GM12892 (cell line): ENCODE measurements at places on chromosomes 5 and 9.

DNA sequence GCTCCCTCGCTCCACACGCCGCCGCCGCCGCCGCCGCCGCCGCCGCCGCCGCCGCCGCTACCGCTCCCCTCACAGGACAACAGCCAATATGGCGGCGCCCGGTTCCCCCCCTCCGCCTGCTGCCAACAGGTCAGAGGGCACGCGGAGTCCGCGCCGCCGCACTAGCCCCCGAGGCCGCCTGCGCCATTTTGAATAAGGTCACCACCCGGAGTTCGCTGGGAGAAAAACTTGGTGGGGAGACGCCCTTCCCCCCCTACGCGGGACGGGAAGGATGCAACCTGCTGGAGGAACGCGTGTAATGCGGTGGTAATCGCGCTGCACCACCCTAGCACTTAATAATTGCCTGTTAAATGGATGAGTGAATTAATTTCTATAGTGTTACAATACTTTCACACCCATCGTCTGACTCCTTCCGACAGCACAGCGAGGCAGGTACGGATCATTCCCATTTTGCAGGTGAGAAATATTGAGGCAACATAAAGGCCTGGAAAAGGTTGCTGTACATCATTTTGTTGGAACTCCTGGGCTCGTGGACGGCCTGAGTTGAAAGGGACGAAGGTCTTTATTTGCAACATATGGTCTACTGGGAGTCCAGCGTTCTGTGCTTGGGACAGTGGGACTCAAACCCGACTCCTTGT is at the start of gene FAM193B:
FAM193B (minus strand) TSS at position 90 of the 638 bp plus-strand sequence. CDS start 105 bp downstream, outside the sequence.
- peak; percentile 96 for DNase-seq

GRCh38 chr5:73841641-73842040 is 215.6 kb downstream of the ARHGEF28 start:
- DNase-seq = no peak

DNA sequence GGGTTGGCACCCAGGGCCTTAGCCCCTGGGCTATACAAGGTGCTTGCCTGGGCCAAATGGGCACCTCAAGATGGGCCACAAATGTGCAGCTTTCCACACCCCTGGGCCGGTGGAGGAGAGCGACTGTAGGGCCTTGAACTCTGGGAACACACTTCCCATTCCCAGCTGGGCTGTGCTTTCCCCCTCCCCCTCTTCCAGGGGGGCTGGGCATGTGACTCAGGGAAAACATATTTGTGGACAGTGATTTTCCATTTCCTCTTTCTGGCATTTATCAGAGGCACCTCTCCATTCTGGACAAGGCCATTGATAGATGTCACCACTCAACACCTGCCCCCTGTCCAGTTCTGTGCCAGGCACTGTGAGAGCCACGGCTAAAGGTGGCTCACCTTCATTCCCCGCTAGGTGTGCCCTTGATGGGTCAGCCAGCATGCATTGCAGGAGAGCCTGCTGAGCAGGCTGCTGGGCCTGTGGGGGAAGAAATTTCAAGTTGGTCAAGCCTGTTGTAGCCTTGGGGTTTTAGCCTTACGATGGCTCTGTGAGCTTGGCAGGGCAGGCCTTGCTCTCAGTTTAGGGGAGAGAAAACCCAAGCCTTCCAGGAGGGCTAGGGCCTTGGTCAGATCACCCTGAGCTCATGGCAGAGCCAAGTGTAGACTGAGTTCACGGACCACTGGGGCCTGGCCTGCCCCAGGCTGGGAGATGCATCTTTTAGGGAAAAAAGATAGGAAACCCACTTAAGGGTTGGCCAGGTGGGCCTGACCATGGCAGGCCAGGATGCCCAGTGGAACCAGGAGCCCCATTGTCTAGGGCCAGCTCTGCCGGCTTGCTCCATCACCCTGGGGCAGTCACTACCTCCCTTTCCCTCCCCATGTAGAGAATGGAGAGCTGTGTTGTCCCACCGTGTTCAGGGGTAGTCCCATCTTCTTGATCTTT is 113.9 kb downstream of the DAB2IP start:
- DNase-seq = no peak

DNA sequence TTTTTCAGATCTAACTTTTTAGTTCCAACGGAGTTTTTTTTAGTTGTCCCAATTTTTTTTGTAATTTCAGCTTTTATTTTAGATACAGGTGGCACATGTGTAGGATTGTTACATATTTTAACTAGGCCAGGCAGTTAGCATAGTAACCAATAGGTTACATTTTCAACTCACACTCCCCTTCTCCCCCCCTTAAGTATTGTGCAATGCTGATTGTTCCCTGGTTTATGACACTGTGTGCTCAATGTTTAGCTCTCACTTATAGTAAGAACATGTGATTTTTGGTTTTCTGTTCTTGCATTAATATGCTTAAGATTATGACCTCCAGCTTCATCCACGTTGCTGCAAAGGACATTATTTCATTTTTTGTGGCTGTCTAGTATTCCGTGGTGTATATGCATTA is 503.2 kb downstream of the CDH9 start:
- DNase-seq = no peak

GRCh38 chr9:4927701-4928100 is 57.4 kb upstream of the JAK2 start:
- DNase-seq = no peak

DNA sequence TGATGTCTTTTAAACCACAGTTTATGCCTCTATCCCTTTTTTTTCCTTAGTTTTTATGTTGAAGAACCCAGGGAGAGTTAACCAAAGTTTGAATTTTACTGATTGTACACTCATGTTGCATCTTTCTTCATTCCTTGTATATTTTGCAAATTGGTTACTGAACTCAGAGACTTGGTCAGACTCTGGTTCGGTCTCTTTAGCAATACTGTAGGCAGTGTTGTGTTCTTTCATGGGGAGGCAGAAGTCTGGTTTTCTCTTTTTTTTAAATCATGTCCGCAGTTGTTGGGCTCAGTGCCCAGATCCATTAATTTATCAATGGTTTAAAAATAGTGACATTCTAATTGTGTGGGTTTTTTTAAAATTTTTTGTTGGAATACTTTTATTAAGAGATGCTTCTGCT is 23.4 kb downstream of the UBE2R2 start:
- no peak for DNase-seq

DNA sequence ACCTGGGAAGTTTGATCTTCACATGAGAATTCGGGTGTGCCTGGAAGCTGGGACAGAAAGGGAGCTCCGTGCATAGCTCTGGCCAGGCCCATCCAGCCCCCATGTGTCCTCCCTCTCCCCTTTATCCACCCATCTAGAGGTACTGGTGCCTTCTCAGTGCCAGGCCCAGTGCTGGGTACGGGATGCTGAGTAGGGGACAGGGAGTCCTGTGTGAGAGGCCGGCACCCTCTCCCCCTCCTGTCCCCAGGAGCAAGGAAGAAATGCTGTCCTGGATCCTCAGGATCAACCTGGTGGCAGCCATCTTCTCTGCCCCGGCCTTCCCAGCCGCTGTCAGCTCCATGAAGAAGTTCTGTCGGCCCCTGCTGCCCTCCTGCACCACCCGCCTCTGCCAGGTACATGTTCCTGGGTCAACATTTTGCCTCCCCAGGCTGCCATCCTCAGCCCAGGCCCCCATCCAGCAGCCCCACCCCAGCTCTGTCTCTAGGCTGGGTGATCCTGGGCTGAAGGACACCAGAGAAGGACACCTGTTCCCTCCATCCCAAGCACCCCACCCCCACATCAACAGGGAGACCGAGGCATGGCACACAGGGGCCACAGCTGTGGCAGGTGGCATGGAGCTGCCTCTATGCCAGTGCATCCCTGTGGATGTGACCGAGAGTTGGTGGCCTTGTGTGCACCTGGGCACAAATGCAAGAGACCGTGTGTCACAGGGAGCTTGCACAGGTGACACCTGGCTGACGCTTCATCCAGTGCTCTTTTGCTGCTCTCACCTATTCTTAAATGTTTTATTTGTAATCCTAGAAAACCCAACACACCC is 43.0 kb downstream of the PSD2 start:
- DNase-seq = no peak

DNA sequence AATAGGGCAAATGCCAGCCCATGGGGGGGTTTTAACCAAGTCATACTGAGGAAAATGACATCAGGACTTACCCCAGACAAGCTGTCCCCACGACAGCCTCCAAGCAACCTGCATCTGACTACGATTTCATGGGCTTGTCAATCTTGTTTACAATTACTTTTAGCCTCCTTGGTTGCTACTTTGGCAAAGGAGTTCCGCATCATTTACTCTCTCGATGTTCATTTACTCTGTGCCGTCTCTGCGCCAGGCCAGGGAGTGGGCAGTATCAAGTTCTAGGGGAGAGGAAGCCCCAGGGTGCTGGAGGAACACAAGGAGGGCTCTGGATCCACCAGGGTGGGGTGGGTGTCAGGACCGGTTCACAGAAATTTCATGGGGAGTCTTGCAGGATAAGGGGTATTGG is 23.9 kb downstream of the PTPN3 start:
- DNase-seq = no peak

DNA sequence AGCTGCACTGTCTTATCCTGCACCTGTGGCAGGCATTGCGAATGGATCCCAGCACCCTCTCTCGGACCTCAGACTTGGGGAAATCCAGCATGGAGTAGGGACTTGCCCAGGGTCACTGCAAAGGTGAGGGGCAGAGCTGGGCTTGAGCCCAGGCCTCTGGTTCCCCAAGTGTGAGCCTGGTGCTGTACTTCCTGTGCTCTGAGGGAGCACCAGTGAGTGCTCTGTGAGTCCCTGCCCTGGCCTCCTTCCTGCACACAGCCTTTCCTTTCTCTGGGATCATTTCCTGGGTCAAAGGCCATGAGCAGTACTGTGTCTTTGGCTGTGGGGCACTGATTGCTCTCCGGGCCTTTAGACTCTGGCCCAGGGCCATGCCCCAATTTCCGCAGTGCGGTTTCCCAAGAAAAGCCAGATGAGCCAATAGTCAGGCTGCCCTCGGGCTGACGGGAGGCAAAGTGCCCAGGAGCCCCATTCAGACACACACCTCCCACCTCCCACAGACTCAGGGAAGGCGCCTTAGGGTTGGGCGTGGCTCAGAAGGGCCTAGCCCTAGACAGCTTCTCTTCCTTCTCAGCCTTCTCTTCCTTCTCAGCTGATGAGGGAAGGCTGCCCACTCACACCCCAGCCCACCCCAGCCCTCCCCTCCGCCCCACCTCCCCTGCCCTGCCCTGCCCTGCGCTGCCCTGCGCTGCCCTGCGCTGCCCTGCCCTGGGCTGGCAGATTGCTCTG is 23.3 kb upstream of the TRIM14 start:
- no peak for DNase-seq

DNA sequence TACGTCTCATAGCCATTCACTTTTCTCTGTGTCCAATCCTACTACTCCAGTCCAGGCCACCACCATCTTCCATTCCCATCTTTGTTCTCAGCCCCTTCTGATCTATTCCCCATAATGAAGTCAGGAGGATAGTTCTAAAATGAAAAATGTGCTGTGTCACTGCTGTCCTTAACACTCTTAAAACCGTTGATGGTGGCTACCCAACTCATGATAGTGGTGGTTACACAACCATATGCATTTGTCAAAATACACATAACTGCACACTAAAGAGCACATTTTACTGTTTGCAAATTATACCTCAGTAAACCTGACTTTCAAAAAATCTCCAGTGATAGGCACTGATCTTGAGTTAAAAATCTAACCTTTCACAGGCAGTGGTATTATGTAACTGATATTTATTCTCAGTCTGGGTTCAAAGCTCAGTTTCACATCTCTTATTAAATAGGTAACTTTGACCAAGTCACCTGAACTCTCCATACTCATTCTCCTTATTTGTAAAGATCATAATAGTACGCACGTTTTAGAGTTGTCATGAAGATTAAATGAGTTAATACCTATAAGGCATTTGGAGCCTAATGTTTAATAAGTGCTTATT is 24.6 kb upstream of the ADRB2 start:
- DNase-seq = no peak

DNA sequence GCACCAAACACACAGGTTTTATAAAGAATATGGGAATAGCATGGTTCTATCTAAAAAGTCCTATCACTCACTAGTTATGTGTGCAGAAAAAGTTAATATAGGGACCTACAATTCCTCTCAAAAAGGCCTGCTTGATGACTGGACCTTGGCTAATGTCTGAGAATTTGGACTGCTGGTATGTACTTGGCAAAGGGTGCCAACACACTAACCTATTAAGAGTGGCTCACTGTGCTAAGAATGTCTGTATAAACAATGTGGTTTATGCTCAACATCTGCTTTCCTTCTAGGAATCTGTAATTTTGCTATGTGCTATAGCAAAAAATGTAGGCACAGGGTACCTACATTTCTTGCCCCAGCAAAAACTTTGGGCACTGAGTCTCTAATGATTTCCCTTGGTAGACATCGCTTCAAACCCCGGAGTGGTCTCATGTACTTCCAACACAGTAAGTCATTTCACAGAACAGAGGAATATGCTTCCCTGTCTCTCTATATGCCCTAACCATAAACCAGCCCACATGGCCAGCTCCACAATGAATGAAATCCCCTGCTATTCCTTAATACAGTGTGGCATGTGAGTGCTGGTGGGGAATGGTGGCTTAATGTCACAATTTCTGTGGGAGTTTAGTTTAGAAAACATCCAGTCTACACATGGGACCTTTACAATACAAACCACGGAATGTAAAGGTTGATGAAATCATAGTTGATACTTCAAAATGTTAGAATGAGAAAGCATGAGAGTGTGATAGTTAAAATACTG is 101.7 kb downstream of the UBAP2 start:
- no peak for DNase-seq

DNA sequence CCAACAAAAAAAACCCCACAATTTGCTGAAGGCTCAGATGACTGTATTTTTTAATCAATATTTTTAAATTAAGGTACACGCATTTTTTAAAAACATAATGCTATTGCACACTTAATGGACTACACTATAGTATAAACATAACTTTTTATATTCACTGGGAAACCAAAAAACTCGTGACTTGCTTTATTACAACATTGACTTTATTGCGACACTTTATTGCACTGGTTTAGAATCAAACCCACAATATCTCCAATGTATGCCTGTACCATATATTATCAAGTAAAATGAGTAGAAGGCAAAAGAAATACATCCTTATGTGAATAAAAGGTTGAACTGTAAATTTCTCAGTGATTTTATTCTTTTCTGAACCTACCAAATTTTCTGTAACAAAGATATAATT is 53.7 kb downstream of the RICTOR start:
- DNase-seq = no peak

GRCh38 chr9:131474711-131475110 is 28.0 kb upstream of the POMT1 start:
- no peak for DNase-seq

- no peak for DNase-seq
Observed at GRCh38 chr9:76020652-76021051, 130.2 kb downstream of the PCSK5 start.

DNA sequence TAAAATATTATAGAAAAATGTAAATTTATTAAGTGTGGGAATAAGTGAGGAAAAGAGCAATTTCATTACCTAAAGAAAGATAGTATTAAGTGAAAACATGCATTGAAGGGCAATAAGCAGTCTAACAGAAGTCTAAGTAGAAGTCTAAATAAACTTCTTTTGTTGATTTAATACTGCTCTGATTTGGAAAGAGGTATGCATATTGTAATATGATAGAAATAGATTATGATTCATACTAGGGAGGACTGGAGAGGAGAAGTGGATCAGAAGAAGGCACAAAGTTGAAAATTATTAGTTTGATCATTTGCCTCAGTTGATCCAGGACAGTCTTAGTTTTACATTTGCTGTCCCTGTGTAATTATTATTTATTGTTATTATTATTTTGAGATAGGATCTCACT is 6.6 kb upstream of the ERBIN start:
- no peak for DNase-seq

GRCh38 chr5:137155261-137156000 is 343.7 kb downstream of the SPOCK1 start:
- DNase-seq = no peak
